ENCODE measurements at places on chromosomes 6 and 20.

- DNase-seq: no peak
Measured at GRCh38 chr6:91497770-91498169, 910.9 kb upstream of the MAP3K7 start.

DNA sequence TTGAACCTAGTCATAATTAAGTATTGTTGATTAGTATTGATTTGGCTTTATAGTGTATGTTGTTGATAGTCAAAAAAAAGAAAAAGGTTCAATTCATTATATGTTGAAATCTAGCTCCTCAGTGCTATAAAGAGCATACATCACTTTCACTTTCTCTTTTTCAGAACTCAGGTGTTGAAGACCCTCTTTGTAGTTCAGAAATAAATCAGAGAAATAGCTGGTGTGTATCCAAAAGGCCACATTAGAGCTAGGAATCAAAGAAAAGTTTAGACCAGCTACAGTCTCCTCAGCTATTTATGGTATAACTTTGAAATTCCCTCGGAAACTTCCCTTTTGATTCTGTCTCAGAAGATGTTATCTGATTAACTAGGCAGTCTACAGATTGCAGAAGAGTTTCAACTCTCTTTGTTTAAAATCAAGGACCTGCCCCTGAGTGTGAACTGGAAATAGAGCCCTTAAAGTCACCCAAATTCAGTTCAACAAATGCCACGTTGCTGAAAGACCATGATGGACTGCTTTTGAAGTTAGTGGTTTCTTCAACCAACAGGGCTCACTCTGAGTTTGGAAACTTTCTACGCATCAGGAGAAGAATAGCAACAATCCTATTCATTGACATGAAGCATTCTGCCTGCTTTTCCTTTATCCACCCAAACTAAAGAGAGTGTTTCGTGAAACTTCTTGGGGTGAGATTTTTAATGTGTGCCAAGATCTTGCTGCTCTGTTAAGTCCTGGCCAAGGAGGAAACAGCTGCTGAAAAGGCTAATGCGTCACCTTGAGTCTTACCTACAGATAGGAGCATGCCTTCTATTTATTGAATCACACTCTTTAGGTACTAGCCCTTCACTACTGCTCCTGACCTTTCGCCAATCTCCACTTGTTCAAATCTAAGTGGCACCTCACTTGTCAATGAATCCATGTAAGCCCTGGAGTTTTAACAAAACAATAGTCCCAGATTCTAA lies 111.7 kb downstream of the TNFRSF21 start:
- no peak for DNase-seq

DNA sequence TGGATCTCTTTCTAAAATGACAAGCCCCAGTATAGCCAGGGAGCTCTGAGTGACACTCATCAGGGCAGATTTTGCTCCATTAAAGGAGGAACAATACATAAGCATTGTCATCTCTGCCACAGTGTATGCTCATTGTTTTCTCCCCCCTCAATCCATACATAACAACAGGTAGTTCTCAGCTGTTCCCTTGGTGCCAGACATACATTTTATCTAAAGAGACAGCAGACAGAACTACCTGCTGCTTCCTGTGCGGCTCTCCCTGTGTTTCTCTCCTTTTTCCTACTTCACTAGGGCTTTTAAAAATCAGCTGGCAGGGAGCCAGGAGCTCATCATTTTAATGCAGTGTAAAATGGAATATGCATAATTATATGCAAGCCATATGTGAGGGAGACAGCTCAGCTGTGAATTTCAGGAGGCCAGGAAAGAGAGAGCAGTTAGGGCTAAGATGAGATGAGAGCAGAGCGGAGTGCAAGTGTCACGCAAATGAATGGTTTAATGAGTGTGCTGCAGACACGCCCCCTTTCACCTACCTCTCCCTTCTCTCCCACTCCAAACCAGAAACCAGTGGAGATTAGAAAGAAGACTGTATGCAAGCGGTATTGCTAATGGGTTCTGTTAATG lies 96.0 kb downstream of the SOBP start:
- no peak for DNase-seq

GRCh38 chr6:29211488-29211887 lies 40.8 kb downstream of the OR2J2 start:
- DNase-seq: no peak

GRCh38 chr6:2970034-2970685 lies 1.2 kb downstream of the SERPINB6 start:
- DNase-seq: no peak

DNA sequence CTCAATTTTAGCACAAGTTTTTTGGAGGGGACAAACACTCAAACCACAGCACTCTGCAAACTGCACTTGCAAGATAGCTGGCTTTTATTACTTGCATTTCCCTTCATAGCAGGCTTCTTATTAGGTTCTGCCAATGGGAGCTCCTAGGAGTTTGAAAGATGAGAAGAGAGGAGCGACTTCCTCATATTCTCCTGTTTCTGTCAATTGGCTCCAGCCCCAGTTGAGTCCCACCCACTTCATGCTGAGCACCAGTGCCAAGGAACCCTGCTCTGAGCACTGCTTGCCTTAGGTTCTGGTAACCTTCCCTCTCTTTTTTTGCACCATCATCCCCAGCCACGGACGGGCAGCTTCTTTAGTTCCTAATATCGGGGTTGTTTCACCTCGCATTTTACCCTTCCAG lies 67.9 kb downstream of the PSMB1 start:
- no peak for DNase-seq

DNA sequence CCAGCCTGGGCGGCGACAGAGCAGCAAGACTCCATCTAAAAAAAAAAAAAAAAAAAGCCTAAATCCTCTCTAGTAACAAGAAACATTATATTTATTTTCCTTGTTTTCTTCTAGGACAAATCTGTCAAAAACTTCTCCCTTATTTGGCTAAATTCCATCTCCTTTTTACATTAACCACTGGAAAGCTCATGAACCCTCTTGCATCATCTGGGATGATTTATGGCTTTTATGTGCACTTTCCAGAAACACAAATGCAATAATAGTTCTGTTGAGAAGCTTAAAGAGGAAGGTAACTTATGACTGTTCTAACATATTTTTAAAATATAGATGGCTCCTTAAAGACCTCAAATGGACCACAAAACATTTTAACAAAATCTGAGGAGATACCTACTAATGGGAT lies 526.1 kb upstream of the SPTLC3 start:
- DNase-seq: no peak

DNA sequence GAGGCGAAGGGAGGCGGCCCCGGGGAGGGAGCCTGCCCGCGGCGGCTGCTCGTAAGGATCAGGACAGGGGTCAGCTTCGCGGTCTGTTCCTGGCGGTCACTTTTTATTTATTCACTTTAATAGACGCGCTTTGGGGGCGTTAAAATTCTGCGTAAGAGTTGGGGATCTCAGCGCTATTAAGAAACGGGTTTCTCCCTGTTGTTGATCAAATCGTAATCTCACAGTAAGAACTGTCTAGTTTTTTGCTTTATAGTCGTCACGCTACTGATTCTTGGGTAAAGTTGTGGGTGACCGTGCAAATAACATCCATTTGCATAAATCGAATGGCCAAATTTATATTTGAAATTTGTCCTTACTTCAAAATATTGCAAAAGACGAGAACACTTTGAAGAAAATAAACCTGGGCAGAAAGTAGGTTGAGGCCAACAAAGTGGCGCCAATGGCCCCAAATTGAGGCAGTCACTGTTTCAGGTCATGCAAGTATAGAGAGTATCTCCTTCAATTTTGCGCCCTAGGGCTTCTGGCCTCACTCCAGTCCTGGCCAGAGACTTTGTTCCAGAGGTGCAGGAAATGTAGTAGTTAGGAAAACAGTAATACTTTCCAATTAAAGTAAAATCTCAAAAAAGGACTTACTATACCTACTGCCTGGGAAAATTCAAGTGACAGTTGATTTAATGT lies 963 bp upstream of the RMND1 start:
- DNase-seq: no peak

GRCh38 chr20:45248609-45249008 lies 5.8 kb downstream of the SLPI start:
- no peak for DNase-seq

- DNase-seq: no peak
Measured at GRCh38 chr6:169811521-169812256, 60.3 kb downstream of the ERMARD start.

- DNase-seq: no peak
Measured at GRCh38 chr6:86017236-86017635, 374.6 kb upstream of the SYNCRIP start.

- DNase-seq: no peak
Measured at GRCh38 chr6:134787261-134787877, 162.5 kb downstream of the ALDH8A1 start.

DNA sequence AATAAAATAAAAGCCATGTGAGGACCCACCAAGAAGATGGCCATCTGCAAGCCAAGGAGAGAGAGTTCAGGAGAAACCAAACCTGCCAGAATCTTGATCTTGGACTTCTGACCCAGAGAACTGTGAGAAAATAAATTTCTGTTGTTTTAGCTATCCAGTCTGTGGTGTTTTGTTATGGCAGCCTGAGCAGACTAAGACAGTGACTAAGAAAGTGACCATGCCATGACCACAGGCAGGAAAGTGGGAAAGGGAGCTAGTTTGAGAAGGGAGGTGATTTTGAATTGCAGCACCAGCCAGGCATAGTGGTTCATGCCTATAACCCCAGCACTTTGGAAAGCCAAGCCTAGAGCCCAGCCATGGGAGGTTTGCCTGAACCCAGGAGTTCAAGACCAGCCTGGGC lies 21.9 kb upstream of the C6orf62 start:
- DNase-seq: no peak

- no peak for DNase-seq
Measured at GRCh38 chr6:89410788-89411144, 1.3 kb downstream of the RRAGD start.

DNA sequence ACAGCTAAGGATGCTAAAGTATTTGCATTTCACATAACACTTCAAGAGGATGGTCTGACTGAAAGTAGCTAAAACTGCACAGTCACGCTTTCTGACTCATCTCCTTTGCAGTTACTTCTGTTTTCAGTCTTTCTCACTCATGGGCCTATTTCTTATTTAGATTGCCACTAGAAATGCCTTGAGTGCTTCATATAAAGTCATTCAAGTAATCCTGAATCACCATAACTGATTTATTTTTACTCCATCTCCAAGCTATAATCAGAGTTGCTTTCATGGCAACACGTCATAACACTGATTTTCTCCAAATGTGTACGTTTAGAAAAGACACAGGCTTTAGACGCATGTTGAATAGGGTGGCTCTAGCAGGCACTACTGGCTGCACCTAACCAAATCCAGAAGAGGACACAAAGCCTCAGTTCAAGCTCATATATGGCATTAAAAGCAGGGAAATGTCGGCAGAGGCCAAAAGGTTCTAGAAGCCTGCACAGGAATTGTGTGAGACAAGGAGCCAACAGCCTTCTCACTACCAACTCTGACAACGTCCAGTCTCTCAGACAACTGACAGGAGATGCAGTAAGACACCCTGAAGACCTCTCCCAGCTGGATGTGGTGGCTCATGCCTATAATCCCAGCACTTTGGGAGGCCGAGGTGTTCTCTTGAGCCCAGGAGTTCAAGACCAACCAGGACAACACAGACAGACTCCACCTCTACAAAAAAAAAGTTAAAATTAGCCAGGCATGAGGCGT lies 64.1 kb upstream of the BEND6 start:
- DNase-seq: no peak

DNA sequence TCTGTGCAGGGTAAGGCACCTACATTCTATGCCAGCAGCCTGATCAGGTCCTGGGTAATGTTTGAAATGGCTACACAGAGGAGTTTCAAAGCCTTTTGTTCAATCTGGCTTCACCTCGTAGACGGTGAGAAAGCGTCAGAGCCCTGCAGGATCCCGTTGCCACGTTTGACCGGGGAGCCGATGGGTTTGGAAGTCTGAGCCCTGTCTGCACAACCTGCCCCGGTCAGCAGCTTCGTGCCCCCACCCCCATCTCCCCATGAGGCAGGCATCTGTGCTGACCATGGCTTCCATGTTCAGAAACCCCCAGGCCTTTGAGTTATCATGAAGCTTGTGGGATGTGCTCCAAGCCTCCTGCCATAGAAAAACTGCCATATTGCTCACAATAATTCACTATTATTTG lies 63.9 kb downstream of the PTPN1 start:
- no peak for DNase-seq

- no peak for DNase-seq
Measured at GRCh38 chr20:47561603-47562583, 60.2 kb downstream of the NCOA3 start.

GRCh38 chr6:166739976-166740318 lies 112.9 kb upstream of the RPS6KA2 start:
- DNase-seq: no peak

DNA sequence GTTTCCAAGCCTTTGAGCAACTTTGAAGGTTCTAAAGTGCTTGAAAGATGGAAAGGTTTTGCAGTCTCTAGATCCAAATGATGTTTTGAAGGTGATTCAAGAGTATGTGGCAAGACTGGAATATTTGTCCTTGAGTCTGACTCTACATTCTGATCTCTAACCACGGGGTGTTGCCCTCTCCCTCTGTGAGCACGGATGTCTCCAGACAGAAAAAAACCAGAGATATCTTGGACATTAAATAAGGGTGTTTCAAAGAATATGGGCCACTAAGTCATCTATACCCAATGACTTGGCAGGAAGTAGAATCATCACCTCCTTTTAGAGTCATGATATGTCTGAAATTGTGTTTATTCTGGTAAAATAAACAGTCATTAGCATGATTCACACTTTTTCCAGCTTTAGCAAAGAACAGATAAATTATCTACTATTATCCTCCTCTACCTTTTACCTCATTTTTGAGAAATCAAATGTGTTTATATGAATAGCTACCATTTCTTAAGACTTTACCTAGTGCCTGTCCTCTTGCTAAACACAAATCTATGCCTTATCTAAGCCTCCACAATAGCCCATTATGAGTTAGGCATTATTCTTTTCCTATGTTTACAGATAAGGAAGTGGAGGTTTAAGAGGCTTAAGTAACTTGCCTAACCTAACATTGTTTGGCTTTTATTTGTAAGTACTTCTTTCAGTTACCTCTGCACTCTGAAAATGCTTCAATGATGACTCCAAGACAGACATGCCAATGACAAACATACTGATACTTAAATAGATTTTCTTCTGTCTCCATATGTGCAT lies 384.4 kb downstream of the BMP2 start:
- no peak for DNase-seq

GRCh38 chr6:113586413-113587077 lies 270.6 kb upstream of the MARCKS start:
- DNase-seq: no peak

GRCh38 chr6:79470728-79471127 lies 66.5 kb downstream of the LCA5 start:
- DNase-seq: no peak

DNA sequence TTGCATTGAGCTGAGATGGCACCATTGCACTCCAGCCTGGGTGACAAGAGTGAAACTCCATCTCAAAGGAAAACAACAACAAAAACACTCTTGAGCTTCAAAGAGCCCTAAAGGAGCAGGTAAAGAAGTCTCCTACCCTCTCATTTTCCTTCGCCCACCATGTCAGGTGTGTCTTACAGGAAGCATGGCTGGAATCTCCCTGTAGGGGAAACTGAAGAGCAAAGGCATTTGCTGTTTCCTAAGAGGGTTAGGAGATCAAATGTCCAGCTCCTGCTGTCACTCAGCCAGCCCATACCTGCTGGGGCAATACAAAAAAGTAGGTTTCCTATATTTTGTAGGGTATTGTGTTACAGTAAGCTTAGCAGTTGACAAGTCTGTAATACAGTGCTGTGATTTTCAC lies 43.3 kb downstream of the SPATA2 start:
- DNase-seq: no peak

All from stimulated activated CD4-positive, alpha-beta T cell treated with anti-CD3 and anti-CD28 coated beads, Interleukin-15, amount 100 ng/mL, for 1 hour (primary cell).